ENCODE measurements at places on chromosomes 7 and 10. TPM values are rescaled to one million over a fixed set of nuclear protein-coding genes. Genes with fewer than 3 reads are reported as not detected.
A peak's percentile ranks its signal among the peaks of the same experiment; 100 is the strongest.

- H3K4me1 ChIP-seq, result no peaks in the 10 kb centered on the region
- H3K36me3 ChIP-seq, result no peaks in the 10 kb centered on the region
- DNase-seq, result no peak
These were observed 15.4 kb downstream of the PTPRN2 start for GRCh38 chr7:158572000-158572828.

DNA sequence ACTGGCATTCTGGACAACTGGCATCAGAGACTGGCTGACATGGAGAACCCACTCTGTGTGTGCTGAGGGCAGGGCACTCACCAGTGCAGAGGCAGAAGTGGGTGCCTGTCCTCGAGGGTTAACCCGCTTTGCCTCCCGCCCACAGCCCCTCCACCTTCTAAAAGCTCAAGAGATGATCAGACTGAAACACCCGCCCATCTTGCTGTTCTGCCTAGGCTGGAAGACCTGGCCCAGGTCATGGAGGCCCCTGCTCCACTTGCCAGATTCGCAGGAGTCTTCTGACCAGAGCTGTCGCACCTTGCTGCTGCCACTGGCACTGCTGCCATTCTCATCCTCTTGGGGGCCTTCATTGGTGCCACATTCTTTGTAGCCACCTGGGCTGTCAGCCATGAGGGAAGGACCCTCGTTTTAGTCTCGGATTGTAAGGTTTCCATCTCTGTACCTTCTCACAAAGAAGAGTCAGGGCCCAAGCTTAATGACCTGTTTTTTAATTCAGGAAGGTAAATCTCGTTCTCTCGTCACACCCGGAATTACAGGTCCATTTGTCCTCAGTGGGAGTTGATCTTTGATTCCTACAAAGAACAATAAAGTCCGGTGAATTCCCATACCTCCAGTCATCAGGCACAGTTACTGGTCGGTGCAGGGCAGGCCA is 1.9 kb downstream of the CYREN start:
- H3K27ac ChIP-seq, result peak overlapping the region; percentile 94
- DNase-seq, result no peak
- peak overlapping the region; percentile 70 for H3K4me3 ChIP-seq
- no peaks in the 10 kb centered on the region for H3K27me3 ChIP-seq
- peaks cover 25% of the 10 kb centered on the region for H3K4me1 ChIP-seq

DNA sequence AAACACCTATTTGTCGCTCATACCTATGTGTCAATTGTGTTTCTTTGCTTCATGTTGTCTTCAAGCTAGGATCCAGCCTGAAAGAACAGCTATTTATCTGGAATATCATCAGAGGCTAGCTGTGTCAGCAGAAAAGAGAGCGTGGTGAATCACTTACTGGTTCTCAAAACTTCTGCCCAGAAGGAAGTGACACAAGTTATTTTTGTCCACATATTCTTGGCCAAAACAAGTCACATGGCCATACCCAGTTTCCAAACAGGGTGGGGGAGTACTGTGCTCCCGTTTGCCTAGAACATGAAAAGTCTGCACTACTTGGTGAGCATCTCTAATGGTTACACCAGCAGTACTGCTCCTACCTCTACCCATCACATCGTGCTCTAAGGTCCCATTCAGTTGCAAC is 160.9 kb upstream of the CSTF2T start:
- H3K4me1 ChIP-seq, result no peaks in the 10 kb centered on the region
- H3K27me3 ChIP-seq, result no peaks in the 10 kb centered on the region
- H3K27ac ChIP-seq, result no peak overlapping the region
- H3K4me3 ChIP-seq, result no peak overlapping the region

- DNase-seq, result no peak
- no peaks in the 10 kb centered on the region for H3K36me3 ChIP-seq
- peaks cover 15% of the 10 kb centered on the region for H3K4me1 ChIP-seq
- H3K27me3 ChIP-seq, result no peaks in the 10 kb centered on the region
- no peak overlapping the region for H3K4me3 ChIP-seq
These were observed 52.0 kb downstream of the TSPAN15 start for GRCh38 chr10:69503001-69503895.

- H3K4me1 ChIP-seq, result no peaks in the 10 kb centered on the region
- no peaks in the 10 kb centered on the region for H3K36me3 ChIP-seq
- no peak overlapping the region for H3K27ac ChIP-seq
These were observed 59.5 kb upstream of the LAMB1 start for GRCh38 chr7:108062250-108063014.

- no peak overlapping the region for H3K27ac ChIP-seq
- no peak overlapping the region for H3K4me3 ChIP-seq
- no peak for DNase-seq
- H3K27me3 ChIP-seq, result no peaks in the 10 kb centered on the region
- H3K36me3 ChIP-seq, result peaks cover 28% of the 10 kb centered on the region
- H3K4me1 ChIP-seq, result no peaks in the 10 kb centered on the region
These were observed 147.8 kb downstream of the ADCY1 start for GRCh38 chr7:45721686-45722598.

DNA sequence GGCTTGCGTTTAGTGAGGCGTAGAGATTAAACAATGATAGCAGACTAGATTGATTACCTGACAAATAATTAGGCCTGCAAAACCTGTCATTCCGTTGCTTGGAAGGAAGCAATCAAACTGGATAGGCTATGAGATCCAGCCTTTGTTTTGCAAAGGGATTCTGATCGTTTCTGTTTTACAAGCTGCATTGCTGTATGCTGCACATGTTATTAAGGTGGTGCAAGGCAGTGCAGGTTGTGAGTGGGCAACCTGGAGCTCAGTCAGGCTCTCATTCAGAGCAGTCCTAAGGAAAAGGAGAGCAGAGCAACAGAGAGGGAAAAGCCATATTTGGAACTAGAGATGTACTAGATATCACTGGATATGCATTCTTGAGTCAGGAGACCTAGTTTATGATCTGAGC is 6.9 kb upstream of the NOBOX start:
- H3K27me3 ChIP-seq, result peaks cover 3% of the 10 kb centered on the region
- H3K27ac ChIP-seq, result no peak overlapping the region
- no peak for DNase-seq
- no peaks in the 10 kb centered on the region for H3K4me1 ChIP-seq
- H3K4me3 ChIP-seq, result no peak overlapping the region
- H3K36me3 ChIP-seq, result no peaks in the 10 kb centered on the region

DNA sequence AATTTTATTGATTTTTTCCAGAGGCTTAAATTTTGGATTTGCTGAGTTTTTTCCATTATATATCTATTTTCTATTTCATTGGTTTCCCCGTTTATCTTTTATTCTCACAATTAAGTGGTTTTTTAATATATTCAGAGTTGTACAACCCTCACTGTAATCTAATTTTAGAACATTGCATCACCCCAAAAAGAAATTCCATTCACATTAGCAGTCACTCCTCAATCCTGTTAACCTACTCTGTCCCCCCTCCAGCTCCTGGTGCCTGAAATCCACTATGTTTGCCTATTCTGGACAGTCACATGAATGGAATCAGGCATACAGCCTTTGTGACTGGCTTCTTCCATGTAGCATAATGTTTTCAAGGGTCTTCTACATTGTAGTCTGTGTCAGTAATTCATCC is 55.8 kb upstream of the ITGA8 start:
- H3K36me3 ChIP-seq, result peaks cover 39% of the 10 kb centered on the region
- H3K4me1 ChIP-seq, result no peaks in the 10 kb centered on the region
- H3K27me3 ChIP-seq, result no peaks in the 10 kb centered on the region
- no peak overlapping the region for H3K27ac ChIP-seq
- DNase-seq, result no peak

- H3K27ac ChIP-seq, result no peak overlapping the region
- H3K36me3 ChIP-seq, result no peaks in the 10 kb centered on the region
- peaks cover 3% of the 10 kb centered on the region for H3K4me1 ChIP-seq
- no peak for DNase-seq
- no peak overlapping the region for H3K4me3 ChIP-seq
These were observed 3.4 kb downstream of the ADCYAP1R1 start for GRCh38 chr7:31055471-31055870.

- no peaks in the 10 kb centered on the region for H3K27me3 ChIP-seq
- no peaks in the 10 kb centered on the region for H3K36me3 ChIP-seq
- DNase-seq, result no peak
- H3K4me1 ChIP-seq, result no peaks in the 10 kb centered on the region
These were observed 7.4 kb downstream of the PTPN12 start for GRCh38 chr7:77544518-77544917.

- no peaks in the 10 kb centered on the region for H3K27me3 ChIP-seq
- H3K4me3 ChIP-seq, result no peak overlapping the region
- no peak for DNase-seq
- no peaks in the 10 kb centered on the region for H3K36me3 ChIP-seq
- no peaks in the 10 kb centered on the region for H3K4me1 ChIP-seq
These were observed 909.6 kb downstream of the REEP3 start for GRCh38 chr10:64430690-64431323.

- H3K36me3 ChIP-seq, result no peaks in the 10 kb centered on the region
- no peaks in the 10 kb centered on the region for H3K27me3 ChIP-seq
- no peaks in the 10 kb centered on the region for H3K4me1 ChIP-seq
- no peak overlapping the region for H3K27ac ChIP-seq
These were observed 368.1 kb downstream of the MDFIC start for GRCh38 chr7:115289971-115290370.

DNA sequence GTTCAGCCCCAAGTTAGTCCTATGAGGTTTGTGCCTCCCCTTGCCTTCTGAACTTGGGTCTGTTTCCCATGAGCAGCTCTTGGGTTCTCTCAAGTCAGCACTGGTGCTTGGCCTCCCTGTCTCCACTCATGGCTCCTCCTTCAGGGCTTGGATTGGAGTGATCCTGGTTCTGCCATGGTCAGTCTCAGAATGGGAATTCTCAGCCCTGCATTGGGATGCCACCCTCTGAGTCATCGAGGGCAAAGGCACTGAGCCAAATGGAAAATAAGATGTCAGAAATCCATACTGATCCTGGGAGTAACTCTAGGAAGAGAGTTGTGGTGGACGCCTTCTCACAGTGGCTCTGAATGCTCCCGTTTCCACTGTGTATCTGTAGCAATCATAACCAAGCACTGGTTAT is 233.4 kb upstream of the HABP2 start:
- H3K4me3 ChIP-seq, result no peak overlapping the region
- no peaks in the 10 kb centered on the region for H3K36me3 ChIP-seq
- H3K27me3 ChIP-seq, result no peaks in the 10 kb centered on the region
- H3K4me1 ChIP-seq, result no peaks in the 10 kb centered on the region

- H3K27ac ChIP-seq, result no peak overlapping the region
- H3K4me1 ChIP-seq, result no peaks in the 10 kb centered on the region
- H3K4me3 ChIP-seq, result no peak overlapping the region
- H3K27me3 ChIP-seq, result peaks cover 7% of the 10 kb centered on the region
These were observed 13.3 kb downstream of the IFIT5 start for GRCh38 chr10:89427629-89428028.

DNA sequence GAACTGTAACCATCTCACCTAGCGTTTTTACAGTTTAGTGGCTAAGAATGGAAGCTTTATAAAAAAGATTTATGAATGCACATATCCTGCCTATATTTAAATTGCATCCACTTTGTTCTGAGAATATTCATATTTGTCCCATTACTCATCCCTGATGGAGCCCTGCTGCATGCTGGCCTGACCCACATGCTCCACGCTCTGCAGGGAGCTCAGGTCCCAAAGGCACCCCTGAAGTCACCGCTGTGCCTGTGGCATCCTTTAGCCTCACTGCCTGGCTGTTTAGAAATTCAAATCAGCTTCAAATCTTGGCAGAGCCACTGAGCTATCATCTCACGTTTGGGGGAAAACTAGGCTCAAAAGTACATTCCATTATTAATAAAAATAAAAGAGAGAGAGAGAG is 24.4 kb downstream of the C10orf90 start:
- H3K36me3 ChIP-seq, result no peaks in the 10 kb centered on the region
- no peaks in the 10 kb centered on the region for H3K4me1 ChIP-seq
- no peak overlapping the region for H3K4me3 ChIP-seq
- no peak overlapping the region for H3K27ac ChIP-seq
- no peaks in the 10 kb centered on the region for H3K27me3 ChIP-seq

GRCh38 chr10:35307297-35307696 is 29.0 kb upstream of the CCNY start:
- H3K27ac ChIP-seq, result no peak overlapping the region
- no peak for DNase-seq

DNA sequence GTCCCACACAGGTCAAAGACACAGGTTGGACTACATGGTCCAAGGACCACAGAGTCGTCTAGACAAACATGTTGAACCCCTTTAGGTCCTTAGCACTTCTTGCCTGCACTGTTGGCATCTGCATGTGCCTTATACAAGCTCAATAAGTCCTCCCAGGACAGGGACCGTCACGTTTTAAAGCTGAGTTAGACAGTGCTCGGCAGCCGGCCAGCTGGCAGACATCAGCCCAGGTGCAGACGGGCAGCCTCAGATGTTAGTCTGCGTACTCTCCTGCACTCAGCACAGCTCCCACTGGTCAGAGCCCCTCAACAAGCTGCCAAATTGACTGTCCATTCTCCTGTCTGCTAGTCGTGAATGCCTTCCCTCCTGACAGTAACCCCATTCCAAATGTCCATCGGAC is 34.9 kb downstream of the PARP12 start:
- H3K4me1 ChIP-seq, result no peaks in the 10 kb centered on the region
- H3K36me3 ChIP-seq, result peaks cover 63% of the 10 kb centered on the region
- no peak for DNase-seq
- H3K4me3 ChIP-seq, result no peak overlapping the region
- H3K27me3 ChIP-seq, result no peaks in the 10 kb centered on the region

GRCh38 chr7:130884437-130885417 is 150.7 kb upstream of the KLF14 start:
- peaks cover 7% of the 10 kb centered on the region for H3K4me1 ChIP-seq
- H3K4me3 ChIP-seq, result no peak overlapping the region
- no peaks in the 10 kb centered on the region for H3K27me3 ChIP-seq
- no peak for DNase-seq

GRCh38 chr10:104988686-104989085 is 347.6 kb downstream of the SORCS3 start:
- H3K27me3 ChIP-seq, result no peaks in the 10 kb centered on the region
- H3K27ac ChIP-seq, result no peak overlapping the region
- H3K36me3 ChIP-seq, result no peaks in the 10 kb centered on the region
- H3K4me3 ChIP-seq, result no peak overlapping the region

DNA sequence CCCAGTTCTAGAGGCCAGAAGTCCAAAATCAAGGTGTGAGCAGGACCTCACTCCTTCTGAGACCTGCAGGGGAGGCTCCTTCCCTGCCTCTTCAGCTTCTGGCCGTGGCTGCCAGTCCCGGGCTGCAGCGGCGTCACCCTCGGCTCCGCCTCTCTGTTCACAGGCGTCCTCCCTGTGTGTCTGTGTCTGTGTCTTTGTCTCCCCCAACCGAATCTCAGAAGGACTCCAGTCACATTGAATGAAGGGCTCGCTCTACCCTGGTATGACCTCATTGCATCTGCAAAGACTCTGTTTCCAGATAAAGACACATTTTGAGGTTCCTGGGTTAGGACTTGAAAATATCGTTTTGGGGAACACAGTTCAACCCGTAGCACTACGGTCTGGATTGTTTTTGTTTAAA is 33.1 kb upstream of the GALNT11 start:
- H3K4me1 ChIP-seq, result peaks cover 3% of the 10 kb centered on the region
- no peaks in the 10 kb centered on the region for H3K36me3 ChIP-seq
- peaks cover 4% of the 10 kb centered on the region for H3K27me3 ChIP-seq
- no peak overlapping the region for H3K4me3 ChIP-seq
- DNase-seq, result peak; percentile 58

The MCM10 gene
- 2.1 TPM for total RNA-seq

The SYT15B gene
- 0.15 TPM for total RNA-seq

The OR6V1 gene
- total RNA-seq, result not detected

The LIPJ gene
- total RNA-seq, result not detected

The GPR37 gene
- not detected for total RNA-seq

The PBLD gene
- total RNA-seq, result 1.2 TPM

Data from CD4-positive, CD25-positive, alpha-beta regulatory T cell (primary cell).